ENCODE measurements at places on chromosomes 11 and 22.

- no peak for DNase-seq
Observed at GRCh38 chr11:75161506-75162095, 10.7 kb downstream of the SLCO2B1 start.

DNA sequence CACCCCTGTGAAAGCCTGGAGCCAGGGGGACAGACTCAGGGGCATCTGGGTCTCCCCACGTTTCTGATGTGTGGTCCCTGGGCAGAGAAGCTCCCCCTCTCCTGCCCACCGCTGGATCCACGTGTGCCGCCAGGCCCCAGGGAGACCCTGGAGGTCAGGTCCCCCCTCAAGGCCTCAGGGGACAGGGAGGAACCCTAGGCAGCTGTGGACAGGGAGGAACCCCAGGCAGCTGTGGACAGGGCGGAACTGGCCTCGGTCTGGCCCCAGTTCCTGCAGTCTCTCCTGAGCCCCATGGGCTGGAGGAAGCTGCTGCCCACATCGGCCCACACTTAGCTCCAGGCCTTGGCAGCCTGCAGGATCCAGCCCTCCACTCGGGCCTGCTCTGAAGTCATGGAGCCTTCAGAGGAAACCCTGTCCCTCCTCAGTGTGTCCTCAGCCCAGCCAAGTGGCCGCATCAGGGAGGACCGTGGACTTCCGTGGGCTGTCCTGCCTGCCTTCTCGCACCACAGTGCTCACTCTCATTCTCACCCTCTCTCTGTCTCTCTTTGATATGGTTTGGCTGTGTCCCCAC is 127.7 kb downstream of the BRD1 start:
- DNase-seq = no peak

- no peak for DNase-seq
Observed at GRCh38 chr22:50183141-50183971, 2.4 kb upstream of the TRABD start.

- no peak for DNase-seq
Observed at GRCh38 chr11:64695548-64695947, 27.4 kb downstream of the NRXN2 start.

GRCh38 chr11:19676475-19677380 is 35.9 kb upstream of the NAV2 start:
- DNase-seq = no peak

- DNase-seq = no peak
Observed at GRCh38 chr11:40292721-40293508, 1166.5 kb downstream of the LRRC4C start.

DNA sequence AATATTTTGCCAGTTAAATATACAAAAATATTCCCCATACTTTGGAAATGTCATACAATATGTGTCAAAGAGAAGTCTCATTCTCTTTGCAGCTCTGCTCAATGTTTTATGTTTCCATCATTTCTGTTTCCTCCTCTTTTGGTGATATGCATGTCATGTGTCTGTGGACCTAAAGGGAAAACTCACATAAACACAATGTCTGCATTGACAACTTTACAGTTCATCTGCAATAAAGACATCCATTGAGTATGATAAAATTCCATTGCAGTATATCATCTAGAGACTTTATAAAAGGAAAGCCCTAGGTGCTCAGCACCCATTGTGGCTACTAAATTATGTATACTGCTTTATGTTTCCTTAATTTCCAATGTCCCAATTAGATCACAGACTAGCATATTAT is 461.3 kb upstream of the FAT3 start:
- DNase-seq = no peak

- DNase-seq = no peak
Observed at GRCh38 chr11:98766903-98767302, 253.8 kb upstream of the CNTN5 start.

DNA sequence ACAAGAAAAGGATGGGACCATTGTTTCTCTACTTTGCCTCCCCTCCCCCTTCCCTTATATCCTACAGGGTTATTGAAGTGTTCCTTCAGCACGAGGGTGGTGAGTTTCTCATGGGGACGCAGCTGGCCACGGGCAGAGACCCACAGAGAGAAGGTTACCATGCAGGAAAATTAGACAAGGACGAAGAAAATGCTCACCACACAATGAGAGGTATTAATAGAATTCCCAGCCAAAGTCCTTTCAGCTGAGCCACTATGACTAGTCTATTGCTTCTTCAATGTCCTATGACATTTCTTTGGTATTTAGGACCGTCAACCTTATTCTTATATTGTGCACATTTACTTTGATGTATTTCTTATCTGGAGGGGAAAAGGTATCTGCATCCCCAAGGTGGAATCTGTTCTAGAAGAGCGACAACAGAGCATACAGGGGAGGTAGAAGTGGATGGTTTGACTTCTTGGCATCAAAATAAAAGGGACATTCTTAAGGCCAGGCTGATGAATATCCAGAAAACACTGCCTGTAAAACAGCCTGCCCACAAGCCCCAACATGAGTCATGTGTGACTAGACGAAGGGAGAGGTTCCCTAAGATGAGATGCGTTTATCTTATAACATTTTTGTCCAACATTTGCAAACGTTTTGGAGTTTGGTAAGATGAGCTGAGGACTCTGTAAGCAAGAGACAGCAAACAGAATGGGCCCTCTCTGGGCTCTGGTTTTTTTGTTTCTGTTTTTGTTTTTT is 209.8 kb upstream of the NARS2 start:
- no peak for DNase-seq

DNA sequence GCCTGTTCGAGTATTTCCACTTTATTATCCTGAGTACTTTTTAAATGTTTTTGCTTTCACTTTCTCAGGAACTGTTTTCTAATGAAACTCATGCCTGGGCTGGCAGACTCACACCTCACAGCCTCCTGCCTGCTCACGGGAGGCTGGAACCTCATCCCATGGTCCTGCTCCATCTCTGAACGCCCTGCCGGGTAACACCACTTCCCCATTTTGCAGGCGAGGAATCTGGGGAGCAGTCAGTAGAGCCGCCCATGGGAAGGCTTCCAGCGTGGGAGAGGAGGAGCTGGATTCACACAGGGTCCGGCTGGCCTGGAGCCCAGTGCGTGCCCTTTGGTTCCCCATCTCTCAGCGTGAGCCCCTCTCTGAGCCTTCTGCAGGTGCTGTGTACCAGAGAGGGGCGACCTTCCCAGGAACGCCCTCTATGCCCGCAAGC is 53.6 kb downstream of the SCUBE1 start:
- no peak for DNase-seq

- no peak for DNase-seq
Observed at GRCh38 chr11:1820463-1821325, 14.1 kb upstream of the SYT8 start.

- no peak for DNase-seq
Observed at GRCh38 chr11:108873310-108873709, 208.4 kb downstream of the DDX10 start.

DNA sequence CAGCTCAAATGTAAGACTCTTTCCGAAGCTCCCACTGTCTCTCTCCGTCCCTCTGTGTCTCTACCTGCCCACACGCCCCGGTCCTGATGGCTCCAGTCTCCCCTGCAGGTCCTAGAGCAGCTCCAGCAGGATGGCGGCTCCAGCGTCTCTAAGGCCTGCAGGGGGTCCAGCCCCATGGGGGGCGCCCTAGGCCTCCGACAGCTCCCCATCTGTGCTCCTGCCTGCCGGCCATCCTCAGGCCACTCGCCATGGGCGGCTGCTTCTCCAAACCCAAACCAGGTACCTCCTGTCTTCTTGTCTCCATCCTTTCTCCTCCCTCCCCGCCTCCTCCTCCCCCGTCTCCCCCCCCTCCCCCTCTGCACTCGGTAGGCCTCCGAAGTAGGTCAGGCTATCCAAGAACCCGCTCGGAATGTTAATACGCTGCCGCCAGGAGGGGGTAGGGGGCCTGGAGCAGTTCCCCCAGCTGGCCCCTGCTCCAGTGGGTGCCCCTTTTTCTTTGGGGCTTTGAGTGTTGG is 699 bp downstream of the AIFM3 start:
- no peak for DNase-seq

DNA sequence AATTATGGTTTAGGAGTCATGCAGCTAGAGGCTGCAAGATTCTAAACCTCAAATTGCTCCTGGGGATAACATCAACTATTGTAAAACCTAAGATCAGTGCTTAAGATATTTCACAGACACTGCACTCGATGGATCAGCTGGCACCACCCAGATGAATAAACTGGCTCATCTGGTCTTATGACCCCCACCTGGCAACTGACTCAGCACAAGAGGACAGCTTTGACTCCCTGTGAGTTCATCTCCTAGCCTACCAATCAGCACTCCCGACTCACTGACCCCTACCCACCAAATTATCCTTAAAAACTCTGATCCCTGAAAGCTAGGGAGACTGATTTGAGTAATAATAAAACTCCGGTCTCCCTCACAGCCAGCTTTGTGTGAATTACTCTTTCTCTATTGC is 782 bp upstream of the TTC12 start:
- DNase-seq = no peak

- DNase-seq = no peak
Observed at GRCh38 chr22:46067159-46068111, 82.9 kb upstream of the PPARA start.

- DNase-seq = no peak
Observed at GRCh38 chr22:24059793-24060192, 48.7 kb downstream of the CABIN1 start.

GRCh38 chr11:46363455-46364005 is 16.3 kb downstream of the DGKZ start:
- DNase-seq = no peak

DNA sequence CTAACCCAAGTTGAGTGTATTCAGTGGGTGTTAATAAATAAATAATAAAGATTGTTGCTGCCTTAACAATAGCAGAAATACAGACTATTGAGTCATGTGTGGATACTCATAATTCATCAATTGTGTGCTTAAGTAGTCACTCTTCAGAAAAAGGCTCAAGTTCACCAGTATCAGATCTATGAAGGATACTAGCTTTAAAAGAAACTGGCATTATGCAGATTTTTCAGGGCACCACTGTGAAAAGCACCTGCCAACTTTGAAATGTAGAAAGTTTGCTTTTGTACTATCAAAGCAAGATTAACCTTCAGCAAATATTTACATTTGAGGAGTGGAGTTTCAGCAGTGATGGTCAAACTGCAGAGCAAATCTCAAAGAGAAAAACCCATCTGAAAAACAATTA is 20.1 kb upstream of the SYTL2 start:
- DNase-seq = no peak

DNA sequence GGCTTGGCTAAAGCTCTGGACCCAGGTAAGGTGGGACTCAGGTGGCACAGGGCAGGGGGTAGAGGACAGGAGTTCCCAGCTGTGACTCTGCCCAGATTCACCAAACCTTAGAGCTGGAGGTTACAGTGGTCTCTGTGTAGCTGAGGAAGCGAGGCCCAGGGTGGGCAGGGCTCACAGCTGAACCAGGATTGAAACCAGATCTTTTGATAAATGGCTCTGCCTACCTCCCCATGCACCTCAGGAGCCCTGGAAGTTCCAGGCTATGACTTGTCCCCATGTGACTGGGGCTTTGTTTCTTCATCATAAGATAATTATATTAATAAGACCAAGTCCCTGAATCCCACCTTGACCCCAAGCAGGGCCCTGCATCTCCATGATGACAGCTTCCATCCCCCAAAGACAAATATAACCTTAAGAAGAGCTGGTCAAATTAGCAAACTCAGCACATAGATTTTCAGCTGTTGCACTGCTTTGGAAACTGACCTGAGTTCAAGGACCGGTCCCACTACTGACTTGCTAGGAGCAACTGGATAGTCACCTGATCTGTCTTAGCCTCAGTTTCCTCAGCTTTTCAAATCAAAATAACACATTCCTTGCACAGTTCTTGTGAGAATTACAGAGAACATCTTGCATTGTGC is 21.3 kb upstream of the TSKU start:
- DNase-seq = no peak

DNA sequence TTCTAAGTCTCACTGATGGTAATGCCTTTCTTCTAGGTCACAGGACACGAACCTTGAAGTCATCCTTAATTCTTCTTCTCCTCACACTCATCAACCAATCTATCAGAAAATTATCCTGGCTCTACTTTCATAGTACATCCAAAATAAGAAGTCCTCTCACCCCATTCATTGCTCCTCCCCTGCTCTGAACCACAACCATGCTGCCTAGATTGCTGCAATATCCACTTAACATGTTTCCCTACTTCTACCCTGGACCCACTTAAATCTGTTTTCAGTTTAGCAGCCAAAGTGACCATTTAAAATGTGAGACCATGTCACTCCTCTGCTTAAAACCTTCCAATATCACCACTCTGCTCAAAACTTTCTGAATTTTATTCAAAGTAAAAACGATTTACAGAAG is 445.9 kb upstream of the FAT3 start:
- no peak for DNase-seq

GRCh38 chr22:35189559-35189958 is 67.7 kb upstream of the HMGXB4 start:
- DNase-seq = no peak

DNA sequence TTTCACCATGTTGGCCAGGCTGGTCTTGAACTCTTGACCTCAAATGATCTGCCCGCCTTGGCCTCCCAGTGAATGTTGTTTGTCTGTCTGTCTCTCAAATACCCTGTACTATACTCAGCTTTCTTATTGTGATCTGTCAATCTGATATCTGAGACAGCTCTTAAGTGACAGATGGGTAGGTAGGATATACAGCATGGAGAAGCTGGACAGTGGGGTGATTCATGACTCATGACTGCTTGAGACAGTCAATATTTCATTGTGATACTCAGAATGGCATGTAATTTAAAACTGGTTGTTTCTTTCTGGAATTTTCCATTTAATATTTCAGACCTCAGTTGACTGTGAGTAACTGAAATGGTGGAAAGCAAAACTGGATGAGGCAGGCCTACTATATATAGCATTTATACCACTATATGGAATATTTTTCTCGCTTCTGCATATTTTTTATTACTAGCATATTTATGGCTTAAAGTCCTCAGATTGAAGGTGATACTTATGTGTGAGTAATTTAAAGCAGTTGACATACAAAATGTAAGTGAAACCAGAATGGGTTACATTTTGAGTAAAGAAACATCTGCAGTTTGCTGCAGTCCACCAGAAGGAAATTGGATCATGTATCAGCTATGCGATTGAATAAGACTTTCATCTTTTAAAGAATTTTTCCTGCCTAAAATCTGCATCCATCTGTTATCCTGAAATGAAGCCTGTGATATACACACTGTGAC is 22.3 kb downstream of the ARHGAP42 start:
- no peak for DNase-seq

DNA sequence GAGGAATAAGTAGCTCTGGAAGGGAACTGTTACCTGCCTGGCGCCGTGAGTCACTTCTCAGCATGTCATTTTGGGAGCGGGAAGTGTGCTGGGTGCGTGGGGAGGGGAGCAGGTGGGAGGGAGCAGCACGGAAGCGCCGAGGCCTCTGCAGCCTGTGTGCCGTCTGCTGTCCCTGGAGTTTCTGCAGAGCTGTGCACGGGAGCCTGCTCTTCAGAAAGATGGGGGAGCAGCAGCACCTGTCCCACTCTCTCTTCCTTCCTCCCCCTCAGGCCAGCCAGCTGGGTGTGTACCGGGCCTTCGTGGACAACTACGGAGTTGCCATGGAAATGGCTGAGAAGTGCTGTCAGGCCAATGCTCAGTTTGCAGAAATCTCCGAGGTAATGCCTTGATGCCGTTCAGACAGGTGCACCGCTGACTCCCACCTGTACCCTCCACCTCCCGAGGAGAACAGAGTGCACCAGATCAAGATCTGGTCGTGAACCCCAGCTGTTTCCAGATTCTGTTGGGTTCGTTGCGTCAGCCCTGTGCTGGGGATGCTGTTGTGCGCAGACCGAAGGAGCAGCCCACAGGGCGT is 87.9 kb downstream of the BCR start:
- no peak for DNase-seq

Data from cortex of kidney (tissue), 1 donor.